ENCODE measurements at places on chromosomes 5 and 9. TPM values are rescaled to one million over a fixed set of nuclear protein-coding genes. Genes with fewer than 3 reads are reported as not detected.

The CNTNAP3 gene
- total RNA-seq = not detected

The MZB1 gene
- total RNA-seq = 0.31 TPM

The PCDHB8 gene
- 0.82 TPM for total RNA-seq

The TSSK1B gene
- not detected for total RNA-seq

The NKD2 gene
- 0.53 TPM for total RNA-seq

The GABRA6 gene
- total RNA-seq = not detected

The CYSRT1 gene
- 2.1 TPM for total RNA-seq

The LMX1B gene
- total RNA-seq = not detected

The SPATA31C1 gene
- not detected for total RNA-seq

The IL13 gene
- total RNA-seq = not detected

The MEIKIN gene
- not detected for total RNA-seq
